Ascending aorta (tissue), 2 donors: ENCODE measurements at places on chromosomes 6 and 20.

DNA sequence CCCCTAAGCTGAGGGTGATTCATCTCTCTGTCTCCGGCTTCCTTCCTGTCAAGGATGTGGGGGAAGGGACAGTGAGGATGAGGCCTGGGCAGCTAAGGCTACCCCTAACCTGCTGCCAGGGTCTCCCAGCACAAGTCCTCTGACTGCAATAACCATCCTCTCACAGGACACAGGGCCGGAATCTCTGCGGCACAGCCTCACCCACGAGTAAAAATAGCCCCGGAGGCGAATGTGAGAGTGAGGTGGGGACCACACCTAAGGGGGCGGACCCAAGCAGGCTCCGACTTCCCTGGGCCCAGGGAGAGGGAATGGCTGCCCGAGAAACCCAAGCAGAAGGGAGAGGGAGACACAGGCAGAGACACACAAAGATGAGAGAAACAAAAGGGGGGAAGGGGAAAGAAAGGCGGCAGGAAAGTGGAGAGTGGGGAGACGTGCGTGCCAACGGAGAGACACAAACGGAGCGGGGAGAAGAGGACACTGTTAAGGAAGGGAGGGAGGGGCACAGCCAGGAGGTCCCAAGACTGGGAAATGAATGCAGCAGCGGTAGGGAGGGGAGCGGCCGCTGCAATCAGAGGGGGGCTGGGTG, 1.4 kb downstream of the CLIC1 start:
- DNase-seq: peak; percentile 53

- no peak for DNase-seq
Measured at GRCh38 chr6:24385536-24386269, 17.0 kb upstream of the MRS2 start.

GRCh38 chr6:143260857-143261256, 189.6 kb downstream of the ADAT2 start:
- DNase-seq: no peak

GRCh38 chr6:111810294-111811131, 62.7 kb downstream of the FYN start:
- DNase-seq: no peak

GRCh38 chr6:68779366-68779765, 144.3 kb downstream of the ADGRB3 start:
- no peak for DNase-seq

GRCh38 chr6:160041608-160042007, 72.7 kb downstream of the IGF2R start:
- DNase-seq: no peak

- no peak for DNase-seq
Measured at GRCh38 chr6:144897441-144897921, 612.3 kb downstream of the UTRN start.

DNA sequence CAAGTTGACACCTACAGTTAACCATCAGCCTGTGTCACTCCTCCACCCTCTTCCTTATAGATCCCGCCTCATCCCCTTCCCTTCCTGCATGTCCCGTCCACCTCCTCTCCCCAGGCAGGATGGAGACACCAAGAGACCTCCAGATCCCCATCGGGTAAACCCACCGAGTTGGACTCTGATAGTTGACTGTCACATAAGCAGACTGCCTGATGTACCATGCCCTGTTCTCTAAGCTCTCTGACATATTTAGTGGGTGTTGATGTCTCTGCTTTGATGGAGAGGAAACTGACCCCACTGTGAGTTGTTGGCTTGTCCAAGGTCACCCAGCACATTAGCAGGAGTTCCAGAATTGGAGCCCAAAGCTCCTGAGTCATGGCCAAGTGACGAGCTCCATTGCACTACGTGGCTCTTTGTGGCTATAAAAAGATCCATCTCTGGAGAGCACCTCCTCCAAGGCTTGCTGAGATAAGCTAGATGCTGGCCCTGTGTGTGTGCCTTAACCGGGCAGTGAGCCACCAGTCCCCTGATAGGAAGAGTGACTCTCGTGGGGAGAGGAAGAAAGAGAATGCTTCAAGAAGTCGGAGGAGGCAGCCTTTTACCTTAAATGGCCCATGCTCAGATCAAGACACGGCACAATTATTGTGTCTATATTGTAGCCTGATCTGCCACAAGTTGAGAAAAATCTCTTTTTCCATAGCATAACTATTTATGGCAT, 236.0 kb upstream of the ECI2 start:
- no peak for DNase-seq

GRCh38 chr20:45406260-45407066, 1.6 kb upstream of the DBNDD2 start:
- peak; percentile 90 for DNase-seq

GRCh38 chr6:63708631-63709030, 73.0 kb downstream of the PHF3 start:
- no peak for DNase-seq

DNA sequence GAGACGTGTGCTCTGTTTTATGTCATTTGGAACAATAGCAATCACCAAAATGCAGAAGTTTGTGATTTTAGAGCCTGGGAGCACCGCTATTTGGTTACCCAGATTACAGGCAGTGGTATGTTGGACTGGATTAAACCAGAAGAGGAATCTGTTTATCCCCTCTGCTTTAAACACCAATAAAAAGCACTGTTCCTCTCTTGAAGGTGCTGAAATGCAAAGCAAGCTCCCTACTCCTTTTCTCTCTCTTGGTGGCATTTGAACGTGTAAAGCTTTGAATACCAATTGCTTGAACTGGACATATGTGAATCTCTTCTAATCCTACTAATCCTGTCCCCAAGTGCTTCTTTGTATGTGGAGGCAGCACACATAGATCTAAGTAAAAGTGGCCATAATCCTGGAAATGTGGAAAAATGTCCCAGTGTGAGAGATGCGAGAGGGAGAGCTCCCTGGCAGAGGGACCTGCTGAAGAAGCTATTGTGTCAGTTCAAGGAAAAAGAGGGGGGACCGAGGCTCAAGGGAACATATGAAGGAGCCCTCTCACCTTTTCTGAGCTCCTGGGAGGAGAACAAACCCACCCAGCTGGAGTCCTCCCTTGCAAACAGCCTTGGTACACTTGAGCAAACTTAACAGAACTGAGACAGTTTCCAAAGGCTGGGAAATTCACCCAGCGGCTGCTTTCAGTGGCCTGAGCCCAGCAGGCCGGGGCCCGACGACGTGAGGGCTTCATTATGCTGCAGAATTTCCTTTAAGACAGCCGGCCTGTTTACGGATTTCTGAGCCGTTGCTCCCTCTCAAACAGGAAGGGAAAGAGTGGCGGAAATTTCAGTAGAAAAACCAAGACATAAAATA, 18.8 kb upstream of the OLIG3 start:
- DNase-seq: no peak

GRCh38 chr20:15487030-15487429, 1086.2 kb downstream of the KIF16B start:
- DNase-seq: no peak

DNA sequence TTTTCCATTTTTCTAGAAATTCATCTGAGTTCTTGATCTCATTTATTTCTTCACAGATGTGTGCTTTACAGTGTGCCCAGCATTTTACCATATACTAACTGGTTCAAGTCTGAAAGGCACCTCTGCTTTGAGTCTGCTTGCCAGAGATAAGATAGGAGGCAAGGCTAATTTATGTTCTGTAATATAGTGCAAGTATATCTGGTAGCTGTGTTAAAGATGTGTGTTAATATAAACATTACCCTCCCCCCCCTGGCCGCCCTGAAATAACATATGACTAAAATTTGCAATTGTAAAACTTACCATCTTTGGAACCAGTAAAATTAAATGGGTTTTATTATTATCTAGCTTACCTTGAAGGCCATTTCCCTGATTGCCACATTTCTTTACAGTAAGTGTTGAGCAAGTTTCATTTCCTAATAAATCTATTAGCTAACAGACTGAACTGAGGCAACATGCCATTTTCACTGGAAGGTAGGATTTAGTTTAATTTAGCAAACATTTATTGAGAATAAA, 2.7 kb downstream of the FBXO9 start:
- DNase-seq: no peak

GRCh38 chr6:42777126-42777822, 4.6 kb upstream of the BICRAL start:
- no peak for DNase-seq

DNA sequence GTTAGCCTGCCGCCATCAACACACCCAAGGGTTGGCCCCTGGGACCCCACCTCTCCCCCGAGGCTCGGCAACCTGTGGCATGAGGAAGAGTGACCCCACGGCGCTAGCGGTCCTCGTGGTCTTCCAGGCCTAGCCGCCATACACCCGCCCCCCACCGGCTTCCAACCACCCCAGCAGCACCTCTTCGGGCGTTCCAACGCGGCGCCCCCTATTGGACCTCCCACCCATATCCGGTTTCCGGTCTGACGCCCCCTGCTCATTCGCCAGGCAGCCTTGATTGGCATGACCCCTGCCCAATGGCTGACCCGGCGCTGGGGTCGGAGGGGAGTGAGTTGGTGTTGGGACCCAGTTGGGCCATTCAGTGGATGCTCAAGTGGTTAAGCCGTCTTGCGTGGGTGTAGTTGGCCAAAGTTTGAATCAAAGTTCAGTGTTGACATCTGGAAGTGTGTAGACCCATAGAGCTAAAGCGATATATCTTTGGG, at the start of gene GNAS-AS1:
Gene GNAS-AS1 (minus strand): TSS at position 210 of the 482 bp plus-strand sequence.
- peak; percentile 75 for DNase-seq

GRCh38 chr20:44810391-44811149, at the start of gene RIMS4:
RIMS4 (minus strand) TSS chr20:44810546; CDS start chr20:44810271, 275 bp downstream.
- DNase-seq: no peak

DNA sequence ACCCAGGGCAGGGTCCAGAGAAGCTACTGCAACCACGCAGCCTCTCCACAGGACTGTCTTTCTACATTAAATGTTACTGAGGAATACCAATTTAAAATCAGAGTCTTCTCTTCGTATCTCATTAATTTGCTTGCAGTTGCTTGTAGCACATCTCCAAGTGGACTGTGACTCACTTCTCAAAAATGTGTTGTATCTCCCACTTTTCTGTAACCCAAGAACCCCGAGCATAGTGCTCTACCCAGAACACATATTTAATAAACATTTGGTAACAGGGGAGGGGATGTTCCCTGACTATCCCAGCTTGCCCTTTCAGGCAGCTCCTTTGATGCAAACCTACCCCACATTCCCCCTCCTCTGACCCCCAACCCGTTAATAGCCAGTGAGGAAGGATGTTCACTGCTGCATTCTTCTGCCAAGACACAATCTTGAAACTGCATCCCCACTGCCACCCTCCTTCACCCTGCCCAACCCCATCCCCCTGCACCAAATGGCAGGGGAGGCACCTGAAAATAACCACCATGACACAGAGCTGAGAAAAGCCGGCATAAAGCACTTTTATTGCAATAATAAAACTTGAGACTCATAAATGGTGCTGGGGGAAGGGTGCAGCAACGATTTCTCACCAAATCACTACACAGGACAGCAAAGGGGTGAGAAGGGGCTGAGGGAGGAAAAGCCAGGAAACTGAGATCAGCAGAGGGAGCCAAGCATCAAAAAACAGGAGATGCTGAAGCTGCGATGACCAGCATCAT, 24.2 kb downstream of the FKBP1A start:
- no peak for DNase-seq

- no peak for DNase-seq
Measured at GRCh38 chr6:29947077-29947980, 5.0 kb downstream of the HLA-A start.

GRCh38 chr6:132860254-132860653, 45.9 kb downstream of the RPS12 start:
- DNase-seq: no peak

GRCh38 chr6:44535446-44535845, 147.9 kb downstream of the CDC5L start:
- DNase-seq: no peak
